Activated T-cell treated with anti-CD3 and anti-CD28 coated beads for 48 hours (primary cell): ENCODE measurements at places on chromosomes 3 and 15.
A peak's percentile ranks its signal among the peaks of the same experiment; 100 is the strongest.

DNA sequence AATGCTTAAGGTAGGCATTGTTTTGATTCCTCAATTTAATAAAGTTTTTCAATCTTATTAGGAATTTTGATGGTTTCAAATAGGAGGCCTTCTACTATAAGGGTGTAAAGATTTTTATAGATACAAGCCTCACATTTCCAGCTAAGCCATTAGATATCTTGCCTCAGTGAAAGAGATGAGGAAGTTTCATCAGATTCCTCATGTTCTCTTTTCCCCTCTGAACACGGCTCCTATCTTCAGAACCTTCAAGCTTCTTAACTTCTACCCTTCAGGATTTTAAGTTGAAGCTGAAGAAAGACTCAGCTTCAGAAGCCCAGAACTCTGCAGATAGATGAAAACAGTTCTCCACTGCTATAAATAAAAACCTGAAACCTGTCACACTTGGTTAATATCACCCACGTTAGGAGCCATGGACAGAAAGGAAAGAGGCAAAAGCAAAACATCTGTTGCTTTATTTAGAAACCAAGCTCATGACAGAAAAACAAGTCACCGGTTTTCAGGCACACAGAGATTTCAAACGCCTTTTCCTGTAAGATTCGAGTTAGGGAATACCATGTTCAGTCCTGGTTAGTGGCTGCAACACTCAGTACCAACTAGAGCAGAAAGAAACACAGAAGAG lies 82.2 kb upstream of the GOLGA8B start:
- no peak for DNase-seq

DNA sequence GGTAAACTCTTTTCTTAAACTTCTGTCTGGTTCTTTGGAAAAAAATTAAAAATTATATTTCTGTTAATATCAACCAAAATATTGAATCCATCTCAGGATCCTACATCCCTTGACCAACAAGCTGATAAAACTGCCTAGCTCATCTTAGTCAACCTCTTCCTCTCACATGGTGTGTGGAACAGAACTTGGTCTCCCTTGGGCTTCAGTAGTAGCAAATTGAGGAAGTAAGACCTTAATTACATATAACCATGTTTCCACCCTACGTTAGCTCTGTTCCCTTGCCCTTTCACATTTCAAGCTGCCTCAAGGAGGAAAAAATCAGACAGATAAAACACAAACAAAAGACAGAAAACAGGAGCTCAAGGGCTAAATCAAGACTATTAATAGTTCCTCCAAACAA lies 116.4 kb downstream of the GREM1 start:
- DNase-seq, result no peak

GRCh38 chr3:9748031-9748430 lies 1.7 kb upstream of the OGG1 start:
- DNase-seq, result no peak

DNA sequence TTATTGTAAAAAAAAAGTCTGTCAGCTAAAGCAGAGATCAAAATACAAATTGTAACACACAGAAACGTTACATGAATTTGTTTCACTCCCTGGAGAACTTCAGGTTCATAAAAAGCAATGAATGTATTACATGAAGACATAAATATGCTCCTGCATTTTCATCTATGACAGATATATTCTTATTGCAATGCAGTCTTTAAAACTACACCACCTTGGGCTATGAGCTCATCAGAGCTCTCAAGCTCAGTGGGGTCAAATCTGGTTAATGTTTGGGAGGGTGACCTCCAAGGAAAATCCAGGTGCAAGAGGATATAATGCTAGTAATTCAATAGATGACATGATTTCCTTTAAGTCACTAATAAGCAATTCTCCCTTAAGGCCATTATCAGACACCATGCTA lies 606.8 kb downstream of the EPHA3 start:
- DNase-seq, result no peak

DNA sequence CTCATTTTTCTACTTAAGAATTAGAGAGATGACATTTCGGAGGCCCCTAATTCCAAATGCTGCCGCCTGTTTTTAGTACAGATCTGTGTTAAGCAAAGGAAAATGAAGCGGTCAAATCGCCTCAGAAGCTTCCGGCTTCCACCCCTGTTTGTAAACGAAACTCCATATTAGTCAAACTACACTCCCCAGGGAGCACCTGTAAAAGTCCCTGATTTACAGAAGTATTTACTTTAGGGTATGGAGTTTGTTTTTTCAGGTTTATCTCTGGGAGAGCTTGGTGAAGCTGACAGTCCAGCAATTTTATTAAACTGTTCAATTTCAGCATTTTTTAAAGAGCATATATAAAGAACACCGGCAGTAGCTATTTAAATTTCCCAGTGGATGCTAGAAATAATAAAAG lies 319.8 kb downstream of the FHIT start:
- no peak for DNase-seq

DNA sequence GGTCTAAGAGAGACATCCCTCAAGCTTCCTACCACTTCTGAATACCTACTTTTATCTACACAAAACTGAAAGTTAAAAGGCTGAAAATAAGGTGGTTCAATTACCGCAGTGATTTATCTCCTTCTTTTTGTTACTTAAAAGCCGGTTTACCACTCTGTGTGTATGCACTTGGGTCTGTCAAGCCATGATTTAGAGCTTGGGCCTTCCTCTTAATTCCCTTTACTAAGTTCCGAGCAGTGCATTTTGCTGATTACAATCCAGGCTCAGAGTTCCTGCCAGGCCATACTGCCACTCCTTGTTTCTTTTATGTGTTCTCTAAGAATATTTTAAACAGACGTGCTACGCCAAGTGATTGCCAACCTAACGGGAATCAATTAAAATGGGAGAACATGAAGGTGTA lies 16.5 kb downstream of the KCTD6 start:
- DNase-seq, result no peak

DNA sequence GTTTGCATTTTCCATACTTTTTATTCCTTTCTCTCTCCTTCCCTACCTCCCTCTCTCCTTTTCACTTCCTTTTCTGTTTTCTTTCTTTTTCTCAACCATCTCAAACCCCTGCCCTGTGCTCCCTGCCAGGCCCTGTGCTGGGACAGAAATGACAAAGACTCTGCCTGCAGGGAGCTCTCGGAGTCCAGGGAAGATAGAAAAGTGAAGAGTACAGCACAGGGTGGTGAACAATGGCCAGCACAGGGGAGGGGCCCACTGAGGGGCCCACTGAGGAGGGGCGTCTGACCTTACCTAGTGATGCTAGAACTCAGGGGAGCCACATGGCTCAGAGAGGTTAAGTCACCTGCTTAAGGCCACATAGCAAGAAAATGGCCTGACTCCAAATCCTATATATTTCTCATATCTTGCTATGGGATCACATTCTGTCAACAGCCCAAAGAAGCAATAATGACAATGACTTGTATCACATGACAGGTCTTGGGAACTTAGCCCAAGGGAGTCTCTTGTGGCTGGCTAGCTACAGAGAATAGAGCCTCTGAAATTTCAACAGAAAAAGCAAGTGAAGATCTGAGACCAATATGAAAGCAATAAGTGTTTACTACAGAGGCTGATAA lies 44.3 kb upstream of the ATP2B2 start:
- DNase-seq, result no peak

- DNase-seq, result no peak
Observed at GRCh38 chr15:36682101-36682500, 102.7 kb downstream of the CDIN1 start.

GRCh38 chr15:80931721-80932512 lies 57.7 kb downstream of the MESD start:
- DNase-seq, result no peak

DNA sequence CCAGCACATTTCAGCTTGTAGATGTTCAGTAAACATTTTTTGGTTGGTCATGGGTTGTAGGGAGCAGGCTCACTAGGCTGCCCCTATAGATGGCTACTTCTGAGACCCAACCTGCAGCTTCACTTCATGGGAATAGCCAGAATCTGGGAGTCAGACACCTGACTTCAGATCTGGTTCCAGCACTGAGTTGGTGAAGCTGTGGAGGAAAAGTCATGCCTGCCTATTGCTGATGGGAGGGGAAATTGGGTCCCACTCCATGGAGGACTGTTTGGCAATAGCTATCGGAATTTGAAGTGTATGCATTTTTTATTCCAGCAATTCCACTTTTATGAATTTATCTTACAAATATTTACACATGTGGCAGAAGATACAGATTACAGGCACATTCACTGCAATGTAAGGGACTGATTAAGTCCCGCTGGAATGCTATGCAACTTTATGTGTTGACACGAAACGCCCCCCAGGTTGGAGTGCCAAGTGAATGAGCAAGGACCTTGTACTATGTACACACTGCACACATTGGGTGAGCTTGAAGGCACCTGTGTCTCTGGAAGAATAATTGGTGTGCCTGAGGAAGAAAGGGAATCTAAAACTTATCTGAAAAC lies 7.8 kb upstream of the CCR1 start:
- DNase-seq, result no peak

DNA sequence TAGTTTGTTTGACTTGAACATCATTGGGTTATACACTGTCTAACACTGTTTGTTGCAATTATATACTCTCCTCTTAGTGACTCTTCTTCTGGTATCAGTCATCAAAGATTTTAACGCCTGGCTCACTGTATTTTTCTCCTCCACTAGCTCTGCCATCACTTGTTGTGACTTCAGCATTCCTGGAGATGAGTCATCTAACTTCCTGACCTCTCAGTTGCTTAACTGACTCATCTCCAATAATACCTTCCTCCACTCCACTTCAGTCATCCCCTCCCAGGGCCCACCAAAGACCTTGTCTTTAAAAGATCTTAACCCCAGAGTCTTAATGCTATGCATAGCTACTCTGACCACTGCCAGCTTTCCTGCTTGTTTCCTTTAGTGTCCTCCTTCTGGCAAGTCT lies 28.6 kb upstream of the CLSTN2 start:
- DNase-seq, result no peak

GRCh38 chr3:17088602-17089313 lies 204.0 kb downstream of the PLCL2 start:
- DNase-seq, result peak; percentile 18

DNA sequence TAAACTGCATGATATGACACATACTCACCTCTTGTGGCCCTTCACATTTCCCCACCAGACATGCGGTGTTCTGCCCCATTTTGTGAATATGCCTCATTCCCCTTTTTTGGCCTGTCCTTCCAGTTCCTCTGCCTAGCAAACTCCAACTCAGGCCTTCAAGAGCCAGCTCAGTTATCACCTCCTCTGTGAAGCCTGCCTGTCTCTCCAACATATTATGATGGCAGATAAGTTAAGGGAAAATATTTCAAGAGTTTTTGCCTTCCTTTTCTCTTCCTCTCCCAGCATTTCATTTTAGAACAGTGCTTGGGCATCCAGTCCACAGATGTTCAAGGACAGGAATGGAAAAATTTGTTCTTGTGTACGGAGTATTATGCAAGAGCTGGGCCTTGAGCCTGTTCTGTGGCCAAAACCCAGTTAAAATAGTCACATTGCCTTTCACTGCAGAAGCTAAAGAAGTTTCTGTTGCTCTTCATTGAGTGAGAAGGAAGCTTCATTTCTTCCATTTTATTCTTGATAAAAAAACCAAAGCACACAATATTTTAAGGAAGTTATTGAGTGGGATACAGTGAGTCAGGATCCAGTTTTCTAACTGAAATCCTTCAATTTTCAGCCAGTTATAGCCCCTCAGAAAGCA lies 192.0 kb downstream of the GHSR start:
- no peak for DNase-seq

GRCh38 chr3:141311170-141311495 lies 57.2 kb upstream of the ZBTB38 start:
- no peak for DNase-seq

DNA sequence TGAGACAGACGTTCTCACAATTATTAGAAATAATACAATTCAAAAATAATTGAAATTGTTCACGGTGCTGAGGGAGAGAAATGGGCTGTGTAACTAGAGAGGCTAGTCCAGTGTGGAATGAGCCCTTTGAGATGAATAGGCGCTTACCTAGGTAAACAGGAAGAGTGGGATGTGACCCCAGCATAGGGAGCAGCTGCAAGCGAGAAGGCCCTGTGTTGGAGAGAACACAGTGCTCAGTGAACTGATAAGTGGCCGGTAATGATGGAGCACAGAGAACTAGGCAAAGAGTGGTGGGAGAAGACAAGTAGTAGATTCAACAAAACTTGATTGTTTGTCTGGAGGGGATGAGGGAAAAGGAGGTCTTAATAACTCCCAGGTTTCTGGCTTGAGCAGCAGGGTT lies 103.9 kb downstream of the HCN4 start:
- DNase-seq, result no peak

DNA sequence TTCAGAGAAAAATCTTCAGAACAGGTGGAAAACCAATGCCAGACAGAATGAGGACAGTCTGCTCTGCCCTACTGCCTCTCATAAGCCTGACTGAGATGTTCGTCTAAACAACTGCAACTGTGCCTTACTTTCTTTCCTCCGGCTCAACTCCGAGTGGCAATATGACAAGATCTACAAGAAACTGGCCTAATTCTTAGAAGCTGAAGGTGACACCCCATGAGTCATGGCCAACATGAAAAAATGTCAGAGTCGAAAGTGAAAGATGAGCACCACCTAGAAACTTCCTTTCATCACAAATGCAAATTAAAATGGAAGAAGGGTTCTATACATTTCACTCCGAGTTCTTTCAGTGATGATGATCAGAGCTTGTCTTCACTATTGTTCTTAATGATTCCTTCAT lies 12.9 kb downstream of the PCYT1A start:
- DNase-seq, result peak; percentile 38

DNA sequence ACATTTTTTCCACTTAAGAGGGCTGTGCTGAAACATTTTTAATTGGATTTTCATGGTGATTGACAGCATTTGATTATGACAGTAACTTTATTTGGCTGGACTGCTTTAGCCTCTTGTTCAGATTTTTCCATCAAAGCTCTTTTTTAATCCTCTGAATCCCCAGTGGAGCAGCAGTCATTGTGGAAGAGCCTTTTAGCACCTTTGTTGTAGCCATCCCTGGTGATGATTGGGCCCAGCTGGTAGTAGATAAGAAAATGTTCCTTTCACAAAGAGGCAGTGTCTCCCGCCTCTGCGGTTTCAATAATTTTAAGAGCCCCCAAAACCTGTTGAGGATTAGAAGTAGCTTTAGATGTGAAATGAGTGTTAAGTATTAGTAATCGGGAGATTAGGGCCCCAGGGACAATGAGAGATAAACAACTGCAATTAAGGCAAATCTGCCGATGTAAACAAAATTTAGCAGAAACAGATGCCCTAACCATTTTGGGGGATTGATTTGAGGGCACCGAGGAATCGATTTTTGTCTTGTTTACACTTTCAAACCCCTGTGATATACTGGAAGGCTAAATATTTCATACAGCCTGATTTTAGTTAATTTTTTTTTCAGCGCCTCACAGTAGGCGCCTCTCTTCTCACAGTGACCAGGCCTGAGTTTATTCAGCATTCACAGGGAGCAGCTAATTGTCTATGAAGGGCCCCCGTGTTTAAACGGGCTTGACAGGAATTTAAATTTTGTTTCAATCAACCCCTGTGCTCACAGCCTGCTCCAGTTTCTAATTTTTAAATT lies 43.2 kb upstream of the SKOR1 start:
- no peak for DNase-seq

GRCh38 chr3:100982710-100983109 lies 10.5 kb downstream of the ABI3BP start:
- DNase-seq, result no peak

GRCh38 chr3:196793246-196793645 lies 53.6 kb downstream of the PAK2 start:
- no peak for DNase-seq

GRCh38 chr3:172511783-172512762 lies 11.2 kb downstream of the TNFSF10 start:
- DNase-seq, result peak; percentile 69

- DNase-seq, result no peak
Observed at GRCh38 chr3:23608650-23609049, 197.1 kb upstream of the UBE2E1 start.
